ENCODE measurements at places on chromosomes 7 and 10. TPM values are rescaled to one million over a fixed set of nuclear protein-coding genes. Genes with fewer than 3 reads are reported as not detected.

DNA sequence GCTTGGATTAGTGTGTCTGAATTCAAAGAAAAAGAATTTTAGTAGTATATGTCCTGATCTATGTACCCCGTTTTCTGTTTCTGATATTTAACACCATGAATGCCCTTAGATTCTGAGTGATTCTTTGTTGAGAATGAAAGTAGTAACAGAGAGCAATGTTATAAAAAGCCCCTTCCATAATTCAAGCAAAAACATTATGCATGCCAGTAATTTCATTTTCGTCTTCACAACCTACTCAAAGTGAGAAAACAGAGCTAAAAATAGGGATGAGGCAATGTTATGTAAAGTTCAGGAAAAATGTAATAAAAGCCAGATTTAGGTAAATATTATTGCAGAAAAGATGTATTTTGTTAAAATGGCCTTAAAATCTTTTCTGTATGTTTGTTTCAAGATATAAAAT is 28.1 kb downstream of the PTPRZ1 start:
- DNase-seq = no peak

GRCh38 chr7:117402109-117402508 is 25.2 kb downstream of the ASZ1 start:
- no peak for DNase-seq

DNA sequence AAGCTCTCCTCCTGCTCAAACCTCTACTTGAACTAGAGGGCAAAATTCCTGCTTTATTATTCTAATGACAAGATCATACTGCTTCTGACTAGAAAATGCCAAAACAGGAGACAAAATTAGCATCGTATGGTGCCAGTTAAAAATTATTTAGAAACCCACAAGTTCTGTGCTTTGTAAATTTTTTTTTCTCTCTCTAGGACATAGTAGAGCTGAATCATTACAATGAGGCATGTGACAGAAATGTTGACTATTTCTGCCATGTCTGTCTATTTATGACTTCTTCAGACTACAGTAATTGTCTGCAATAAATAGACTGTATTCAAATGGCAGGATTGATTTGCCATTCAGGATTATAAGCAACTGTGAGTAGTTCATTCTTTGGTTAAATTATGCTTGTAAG is 335.8 kb downstream of the PRPF18 start:
- no peak for DNase-seq

Gene PTPRE
- total RNA-seq = 10.1 TPM

GRCh38 chr10:47044741-47045140 is 133.5 kb downstream of the PTPN20 start:
- no peak for DNase-seq

Gene GHRHR
- not detected for total RNA-seq

DNA sequence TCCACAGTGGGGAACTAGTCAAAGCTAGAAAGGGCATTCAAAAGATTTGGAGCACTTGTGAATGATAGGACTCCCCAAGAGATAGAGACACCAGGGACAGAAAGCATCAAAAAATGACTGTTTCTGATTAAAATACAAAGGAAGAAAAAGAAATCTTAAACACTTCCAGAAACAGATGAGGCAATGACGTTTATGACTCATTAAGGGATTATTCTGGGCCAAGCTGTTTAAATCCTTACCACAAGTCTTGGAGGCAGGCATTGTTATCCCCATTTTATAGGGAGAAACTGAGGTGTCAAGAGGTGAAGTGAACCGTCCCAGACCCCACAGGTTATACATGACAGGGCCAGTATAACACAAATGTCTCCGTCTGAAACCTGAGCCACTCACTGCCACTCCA is 68.3 kb upstream of the AMPH start:
- no peak for DNase-seq

GRCh38 chr10:69845574-69846292 is 44.0 kb downstream of the COL13A1 start:
- peak; percentile 63 for DNase-seq

DNA sequence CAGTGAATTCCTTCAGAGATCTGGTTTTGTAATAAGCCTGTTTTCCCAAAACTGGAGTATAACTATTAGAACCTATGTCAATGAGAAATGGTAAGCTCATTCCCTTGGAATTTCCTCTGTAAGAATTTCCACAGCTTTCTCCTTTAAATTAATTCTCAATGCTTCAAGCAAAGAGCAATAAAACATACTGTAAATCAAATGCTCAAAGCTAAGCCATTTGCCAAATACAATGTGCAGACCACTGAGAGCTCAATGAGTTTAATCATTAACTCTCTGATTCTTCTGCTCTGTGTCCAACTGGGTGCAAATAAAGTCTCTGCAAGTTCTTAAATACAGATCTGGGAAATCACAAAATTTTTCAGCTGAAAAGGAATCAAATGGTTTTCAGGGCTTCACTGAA is 227.6 kb upstream of the IMMP2L start:
- DNase-seq = no peak

Gene TUBB8
- total RNA-seq = 0.80 TPM

Gene MOGAT3
- total RNA-seq = 6.3 TPM

DNA sequence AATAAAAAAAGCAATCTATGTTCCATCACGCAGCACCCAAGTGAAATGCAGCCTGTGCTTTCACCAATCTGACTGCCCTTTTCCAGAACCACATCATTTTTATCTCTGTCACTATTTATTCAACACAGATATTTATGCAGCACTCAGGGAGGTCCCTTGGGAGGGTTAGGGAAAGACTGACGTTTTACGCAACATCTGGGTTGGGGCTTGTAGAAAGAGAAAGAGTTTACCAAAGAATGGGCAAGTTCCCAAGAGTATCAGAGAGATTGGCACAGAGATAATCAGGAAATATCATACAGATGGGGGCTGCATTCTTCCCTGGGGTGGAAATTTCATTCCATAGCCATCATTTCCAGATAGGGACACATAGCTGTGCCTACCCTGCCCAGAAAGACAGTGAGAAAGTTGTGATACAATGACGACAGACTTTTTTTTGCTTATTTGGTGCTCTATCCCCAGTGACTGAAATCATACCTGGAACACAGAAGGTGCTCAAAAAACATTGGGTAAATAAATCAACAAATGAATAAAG is 474.2 kb downstream of the CALN1 start:
- no peak for DNase-seq

GRCh38 chr10:29951441-29951931 is 107.9 kb downstream of the JCAD start:
- DNase-seq = no peak

DNA sequence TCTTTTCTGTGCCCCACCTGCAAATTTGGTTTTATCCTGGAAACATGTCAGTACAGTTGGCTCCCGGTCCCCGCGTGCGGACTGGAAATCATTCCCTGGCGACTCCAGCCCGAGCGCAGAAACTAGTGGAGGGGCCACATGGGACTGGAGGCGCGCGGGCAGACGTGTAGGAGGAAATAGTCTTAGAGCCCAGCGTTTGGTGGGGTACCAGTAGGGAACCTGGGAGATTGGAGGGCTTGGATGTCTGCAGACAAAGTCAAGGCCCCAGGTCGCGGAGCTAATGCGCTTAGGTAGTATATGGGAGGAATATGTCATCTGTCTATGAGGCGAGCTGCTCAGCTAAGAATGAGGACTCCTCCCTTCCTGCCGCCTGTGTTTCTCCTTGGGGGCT is 1.3 kb downstream of the GALNT17 start:
- DNase-seq = no peak

DNA sequence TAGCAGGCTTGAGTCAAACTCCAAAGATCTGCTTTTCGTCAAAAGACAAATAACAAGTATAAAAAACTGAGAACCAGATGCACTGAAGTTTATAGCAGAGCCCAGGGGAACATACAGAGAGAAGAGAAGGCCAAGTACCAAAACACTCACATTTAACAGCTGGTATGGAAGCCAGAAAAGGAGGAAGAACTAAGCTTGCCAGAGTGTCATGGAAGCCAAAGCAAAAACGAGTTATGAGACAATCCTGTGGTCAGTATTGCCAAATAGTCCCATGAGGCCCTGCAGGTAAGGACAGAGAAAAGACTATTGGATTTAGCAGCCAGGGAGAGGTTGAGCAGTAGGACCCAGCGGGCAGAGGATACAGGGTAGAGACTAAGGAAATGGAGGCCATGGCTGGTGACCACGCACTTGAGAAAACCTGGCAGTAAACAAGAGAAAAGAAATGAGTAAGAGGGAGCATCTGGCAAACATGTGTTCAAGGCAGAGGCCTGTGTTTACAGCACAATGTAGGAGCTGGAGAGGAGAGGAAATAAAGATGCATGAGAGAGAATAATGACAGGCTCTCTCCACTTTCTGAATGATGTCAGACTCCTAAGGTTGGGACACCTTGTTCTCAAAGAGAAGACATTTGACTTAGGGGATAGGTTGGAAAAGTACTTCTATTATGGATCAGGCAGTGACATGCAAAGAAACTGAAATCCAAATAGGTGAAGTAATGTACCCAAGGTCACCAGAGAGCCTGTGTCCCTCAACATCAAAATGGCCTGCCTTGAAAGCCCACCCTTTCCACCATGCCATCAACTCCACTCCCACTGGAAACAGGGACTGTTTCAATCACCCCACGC is 9.1 kb downstream of the CREB3L2 start:
- peak; percentile 83 for DNase-seq

Gene DPP6
- total RNA-seq = 0.20 TPM

GRCh38 chr10:128210215-128211063 is 84.2 kb upstream of the MKI67 start:
- DNase-seq = peak; percentile 79

Gene OR2A7
- 6.2 TPM for total RNA-seq

Gene WDR11
- 62.6 TPM for total RNA-seq

GRCh38 chr7:127850195-127850594 is 181.0 kb downstream of the LRRC4 start:
- no peak for DNase-seq

Gene MRC1
- total RNA-seq = 2.4 TPM

DNA sequence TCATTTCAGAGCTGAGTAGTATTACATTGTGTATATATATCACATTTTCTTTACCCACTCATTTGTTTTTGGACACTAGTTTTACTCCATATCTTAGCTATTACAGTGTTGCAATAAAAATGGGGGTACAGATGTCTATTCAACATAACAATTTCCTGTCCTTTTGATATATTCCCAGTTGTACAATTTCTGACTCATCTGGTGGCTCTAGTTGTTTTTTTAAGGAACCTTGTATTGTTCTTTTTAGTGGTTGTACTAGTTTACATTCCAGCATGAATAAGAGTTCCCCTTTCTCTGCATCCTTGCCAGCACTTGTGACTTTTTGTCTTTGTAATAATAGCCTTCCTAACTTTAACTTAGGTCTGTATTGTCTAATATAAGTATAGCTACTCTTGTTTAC is 739.9 kb downstream of the XPNPEP1 start:
- no peak for DNase-seq

Gene CRTAC1
- total RNA-seq = 0.84 TPM

DNA sequence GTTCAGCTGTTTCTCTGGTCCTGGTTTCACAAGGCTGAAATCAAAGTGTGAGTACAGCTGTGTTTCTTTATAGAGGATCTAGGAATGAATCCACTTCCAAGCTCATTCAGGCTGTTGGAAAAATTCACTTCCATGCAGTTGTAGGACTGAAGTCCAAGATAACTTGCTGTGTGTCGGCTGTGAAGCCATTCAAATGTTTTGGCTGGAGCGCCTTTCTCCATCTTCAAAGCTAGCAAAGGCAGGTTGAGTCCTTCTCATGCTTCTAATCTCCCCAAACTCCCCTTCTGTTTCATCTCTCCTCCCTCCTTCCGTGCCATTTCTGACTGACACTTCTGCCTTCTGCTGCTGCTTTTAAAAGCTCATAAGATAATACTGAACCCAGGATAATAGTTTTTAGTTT is 1195.4 kb upstream of the LRRN3 start:
- no peak for DNase-seq

DNA sequence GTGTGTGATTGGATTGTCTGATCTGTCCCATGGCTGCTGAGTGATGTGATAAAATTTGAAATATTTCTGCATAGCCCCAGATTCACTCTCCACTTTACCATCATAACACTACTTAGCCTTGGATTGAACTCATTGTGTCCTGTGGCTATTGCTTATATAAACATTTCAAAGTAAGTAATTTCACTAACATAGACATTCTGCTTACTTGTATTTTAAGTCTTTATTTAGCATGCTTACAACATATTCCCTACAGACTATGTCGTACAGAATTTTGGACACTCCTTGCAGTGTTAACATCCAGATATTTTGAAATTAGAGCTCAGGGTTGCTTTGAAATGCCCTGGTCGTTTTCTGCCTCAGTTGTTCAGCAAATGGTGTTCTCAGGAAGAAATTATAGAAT is 117.6 kb downstream of the LRRC4 start:
- no peak for DNase-seq

DNA sequence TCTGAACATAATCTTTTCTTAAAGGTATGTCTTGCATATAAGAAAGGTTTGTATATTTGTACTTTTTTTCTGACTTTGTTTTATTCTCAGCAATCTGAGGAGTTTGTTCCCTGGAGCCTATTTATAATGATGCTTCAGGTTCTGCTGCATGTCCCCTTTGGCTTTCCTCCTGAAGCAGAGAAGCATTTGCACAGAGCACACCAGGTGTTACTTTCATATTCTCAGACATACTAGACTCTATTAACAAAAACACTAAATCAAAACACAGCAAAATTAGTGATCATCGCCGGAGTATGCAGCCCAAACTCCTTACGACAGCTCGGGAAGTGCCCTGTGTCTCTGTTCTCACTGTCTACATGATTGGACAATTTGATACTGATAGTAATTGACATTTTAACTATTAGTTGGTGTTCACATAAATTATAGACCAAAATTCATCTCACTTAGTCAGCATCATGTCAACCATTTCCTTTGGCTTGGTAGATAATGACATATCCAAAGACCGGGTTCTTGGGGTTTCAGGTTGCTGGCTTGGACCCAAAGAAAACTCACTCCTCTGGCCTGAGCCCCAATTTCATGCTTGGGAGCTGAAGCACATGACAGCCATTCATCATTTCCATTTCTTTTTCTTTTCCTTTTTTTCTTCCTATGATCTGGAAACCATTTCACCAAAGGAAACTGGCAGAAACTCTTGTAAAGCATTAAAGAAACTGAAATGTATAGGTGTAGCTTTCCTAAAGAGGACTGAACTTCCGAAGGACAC is 400.1 kb upstream of the NRP1 start:
- DNase-seq = no peak

- no peak for DNase-seq
Measured at GRCh38 chr10:101263150-101263752, 34.0 kb upstream of the LBX1 start.

DNA sequence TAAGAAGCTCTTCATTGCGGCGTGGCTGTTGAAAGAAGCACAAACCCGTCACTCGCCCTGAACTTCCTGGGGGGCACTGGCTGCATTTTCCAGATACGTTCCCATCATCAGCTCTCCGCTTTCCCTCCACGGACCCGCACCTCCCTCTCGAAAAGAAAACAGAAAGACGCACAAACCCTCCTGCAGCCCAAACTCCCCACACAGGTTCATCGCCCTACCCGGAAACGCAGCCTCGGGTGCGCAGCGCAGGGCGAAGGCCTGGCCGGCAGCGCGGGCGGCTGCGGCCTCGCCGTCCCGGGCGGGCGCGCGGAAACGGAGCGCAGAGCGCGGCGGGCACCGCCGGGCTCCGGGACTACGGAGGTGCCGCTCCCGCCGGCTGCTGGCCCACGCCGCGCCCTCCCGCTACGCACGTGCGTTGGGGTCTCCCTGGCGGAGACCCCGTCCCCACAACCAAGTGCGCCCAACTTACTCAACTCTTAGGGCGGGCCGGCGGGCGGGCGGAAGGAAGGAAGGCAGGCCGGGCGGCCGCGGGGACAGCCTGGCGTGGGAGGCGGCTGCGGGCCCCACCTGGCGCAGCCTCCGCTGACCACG is 822 bp downstream of the ZNF800 start:
- DNase-seq = peak; percentile 64
